ENCODE measurements at places on chromosomes 5 and 9.

DNA sequence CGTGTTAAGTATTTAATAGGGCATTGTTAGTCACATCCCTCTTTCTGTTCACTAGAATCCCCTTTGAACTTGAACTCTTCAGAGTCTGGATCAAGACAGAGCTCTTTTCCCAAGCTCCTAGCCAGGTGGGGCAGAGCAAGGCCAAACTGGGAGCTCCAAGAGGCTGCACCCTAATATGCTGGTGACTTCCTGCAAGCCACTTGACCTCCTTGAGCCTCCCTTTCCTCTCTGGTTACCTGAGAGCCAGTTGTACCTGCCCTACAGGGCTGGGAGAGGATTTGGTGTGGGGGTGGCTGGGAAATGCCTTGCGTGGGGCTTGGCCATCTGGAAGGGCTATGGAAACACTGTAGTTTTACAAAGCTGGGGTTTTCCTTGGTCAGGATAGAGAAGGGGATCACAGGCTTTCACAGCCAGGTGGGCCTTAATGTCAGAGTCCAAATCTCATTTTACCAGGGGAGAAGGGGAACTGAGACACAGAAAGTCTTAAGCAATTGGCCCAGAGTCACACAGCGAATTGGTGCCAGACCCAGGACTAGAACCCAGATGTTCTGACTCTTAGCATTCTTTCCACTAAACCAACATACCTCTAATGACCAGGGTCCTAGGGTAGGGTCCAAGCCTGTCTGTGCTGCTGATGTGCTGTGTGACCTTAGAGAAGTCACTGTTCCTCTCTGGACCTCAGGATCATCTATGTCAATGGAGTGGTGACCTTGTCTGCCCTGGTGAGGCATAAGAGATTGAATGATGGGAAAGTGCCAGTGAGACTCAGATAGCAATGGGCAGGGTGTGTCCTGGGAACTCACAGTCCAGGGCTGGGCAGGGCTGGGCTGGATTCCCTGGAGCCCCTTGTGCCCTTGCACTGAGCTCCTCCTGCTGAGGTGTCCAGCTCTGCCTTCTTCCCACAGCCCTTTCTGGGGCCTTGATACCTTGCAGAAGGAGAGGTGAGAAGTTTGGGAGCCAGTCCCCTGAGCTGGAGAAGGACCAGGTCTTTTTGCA lies 35.8 kb downstream of the GSN start:
- DNase-seq = no peak

GRCh38 chr5:83972236-83972635 lies 251.6 kb upstream of the HAPLN1 start:
- DNase-seq = no peak

DNA sequence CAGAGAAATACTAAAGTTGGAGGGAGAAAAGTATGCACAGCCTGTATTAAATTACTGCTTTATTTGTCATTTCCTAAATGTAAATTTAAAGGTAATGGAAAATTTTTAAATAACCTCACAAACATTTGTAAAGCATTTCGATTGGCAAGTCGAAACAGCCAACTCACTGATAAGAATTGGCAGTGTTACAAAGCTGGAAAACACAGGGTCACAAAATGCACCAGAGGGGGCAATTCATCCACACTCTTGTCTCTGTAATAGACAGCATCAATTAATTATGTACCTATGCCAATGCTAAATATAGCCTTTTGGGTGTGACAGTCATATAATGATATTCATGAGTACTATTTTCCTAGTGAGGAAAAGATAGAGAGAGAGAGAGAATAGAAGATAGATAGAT lies 140.6 kb upstream of the PRLR start:
- no peak for DNase-seq

GRCh38 chr9:123616707-123617106 lies 260.7 kb downstream of the CRB2 start:
- no peak for DNase-seq

DNA sequence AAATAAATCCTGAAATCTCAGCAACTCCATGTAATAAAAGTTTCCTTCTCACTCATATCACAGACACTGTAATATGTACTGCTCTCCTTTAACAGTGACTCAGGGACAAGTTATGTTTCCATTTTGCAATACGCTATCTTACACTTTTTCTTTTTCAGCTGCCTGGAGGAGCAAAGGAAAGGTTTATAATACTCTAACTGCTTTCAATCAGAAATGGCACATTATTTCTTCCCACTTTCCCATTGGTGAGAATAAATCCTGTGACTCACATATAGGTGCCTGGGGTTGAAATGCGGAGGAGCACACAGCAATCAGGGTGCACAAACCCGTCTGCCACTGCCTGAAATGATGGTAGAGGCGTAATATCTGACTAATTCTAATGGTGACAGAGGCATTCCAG lies 186.6 kb downstream of the HINT1 start:
- no peak for DNase-seq

DNA sequence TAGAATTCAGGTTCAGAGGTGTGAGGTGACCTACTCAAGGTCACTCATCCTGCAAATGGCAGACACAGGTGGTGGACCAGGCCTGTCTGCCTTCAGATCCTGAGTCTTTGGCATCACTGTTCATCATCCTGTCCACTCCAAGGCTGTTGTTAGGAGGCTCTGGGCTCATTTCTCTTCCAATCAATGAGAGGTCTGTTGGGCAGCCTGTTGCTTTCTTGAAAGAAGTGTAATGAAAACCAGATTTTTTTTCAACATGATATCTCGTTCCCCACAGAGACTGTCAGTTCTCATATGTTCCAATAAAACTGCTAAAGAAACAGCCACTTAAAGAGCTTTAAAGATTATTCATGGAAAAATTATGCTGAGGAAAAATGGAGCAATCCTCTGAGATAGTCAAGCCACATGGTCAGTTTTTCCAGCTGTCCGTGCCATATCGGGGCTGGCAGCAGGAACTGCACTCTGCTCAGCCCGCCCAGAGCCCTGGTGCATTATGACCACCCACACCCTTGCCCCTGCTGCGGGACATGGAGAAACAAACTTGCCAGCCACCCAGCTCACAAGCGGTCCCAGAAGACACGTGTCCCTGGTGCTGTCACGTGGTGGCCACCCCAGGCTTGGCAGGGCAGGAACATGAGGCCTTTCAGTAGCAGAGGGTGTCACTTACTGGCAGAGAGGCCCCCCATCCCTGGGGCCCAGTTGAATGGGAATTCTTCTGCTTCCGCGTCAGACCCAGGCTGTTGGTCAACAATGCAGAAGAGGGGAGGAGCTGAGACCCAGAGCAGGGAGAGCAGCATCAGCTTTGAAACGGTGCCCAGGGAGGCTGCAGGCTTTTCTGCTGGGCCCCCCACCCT lies 63.7 kb upstream of the ANGPTL2 start:
- DNase-seq = peak; percentile 34

DNA sequence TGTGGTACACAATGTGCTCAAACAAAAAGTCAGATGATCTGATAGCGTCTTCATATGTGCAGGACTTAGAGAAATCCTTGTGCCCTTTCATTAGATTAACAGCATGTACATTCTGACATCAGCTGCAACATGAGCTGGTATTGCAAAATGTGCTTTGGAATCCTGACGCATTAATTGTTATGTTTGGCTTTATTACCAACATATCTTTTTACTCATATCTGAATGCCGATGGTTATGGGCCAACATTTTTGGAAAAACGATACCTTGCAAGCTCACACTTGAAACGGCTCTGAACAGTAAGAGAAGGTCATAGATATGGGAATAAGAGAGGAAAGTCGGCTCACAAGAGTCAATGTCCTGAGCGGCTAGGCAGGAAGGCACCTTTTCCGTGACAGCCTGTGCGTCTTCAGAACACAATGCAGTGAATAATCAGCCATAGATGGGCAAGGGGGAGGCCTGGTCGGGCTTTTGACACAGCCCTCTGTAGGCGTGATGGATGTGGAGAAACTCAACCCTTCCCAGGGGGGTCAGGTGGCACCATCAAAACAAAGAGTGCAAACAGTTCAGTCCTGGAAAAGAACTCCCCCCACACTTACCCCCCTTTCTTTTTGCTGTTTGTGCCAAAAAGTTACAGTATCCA lies 36.4 kb upstream of the GAS1 start:
- no peak for DNase-seq

DNA sequence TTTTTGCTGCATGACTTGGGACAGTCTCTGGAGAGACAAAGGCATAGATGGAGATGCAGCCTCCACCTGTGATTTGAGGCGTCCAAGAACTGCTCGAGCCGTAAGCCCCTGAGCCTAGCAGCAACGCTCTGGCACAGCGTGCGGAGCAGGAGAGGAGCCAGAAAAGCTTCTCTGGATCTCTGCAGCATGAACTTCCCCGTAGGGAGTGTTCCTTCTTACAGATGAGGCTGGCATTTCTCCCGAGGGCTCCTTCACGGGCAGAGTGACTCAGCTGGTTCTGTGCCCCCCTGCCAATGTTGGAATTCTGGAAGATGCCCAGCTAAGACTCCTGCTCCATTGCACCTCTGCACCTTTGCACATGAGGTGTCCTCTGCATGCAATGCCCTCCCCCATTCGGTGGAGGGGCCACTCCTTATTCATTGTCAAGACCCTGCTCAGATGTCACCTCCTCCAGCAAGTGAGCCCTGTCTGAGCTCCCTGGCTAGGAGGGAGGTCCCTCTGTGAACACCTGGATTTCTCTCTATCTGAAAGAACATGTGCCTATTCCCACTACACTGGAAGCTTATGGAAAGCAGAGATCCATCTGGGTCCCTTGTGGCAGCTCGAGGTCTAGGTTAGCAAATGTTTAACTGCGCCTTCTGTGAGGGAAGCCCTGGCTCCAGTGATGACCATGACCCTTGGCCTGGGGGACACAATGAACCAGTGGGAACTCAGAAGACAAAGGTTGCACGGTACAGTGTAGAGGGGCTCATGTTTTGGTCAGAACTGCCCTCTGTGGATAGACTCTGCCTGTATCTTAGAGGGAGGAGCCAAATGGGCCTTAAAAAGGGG lies 39.6 kb downstream of the SH3PXD2B start:
- no peak for DNase-seq

- peak; percentile 49 for DNase-seq
These were observed 2.7 kb upstream of the PURA start for GRCh38 chr5:140111011-140111858.

DNA sequence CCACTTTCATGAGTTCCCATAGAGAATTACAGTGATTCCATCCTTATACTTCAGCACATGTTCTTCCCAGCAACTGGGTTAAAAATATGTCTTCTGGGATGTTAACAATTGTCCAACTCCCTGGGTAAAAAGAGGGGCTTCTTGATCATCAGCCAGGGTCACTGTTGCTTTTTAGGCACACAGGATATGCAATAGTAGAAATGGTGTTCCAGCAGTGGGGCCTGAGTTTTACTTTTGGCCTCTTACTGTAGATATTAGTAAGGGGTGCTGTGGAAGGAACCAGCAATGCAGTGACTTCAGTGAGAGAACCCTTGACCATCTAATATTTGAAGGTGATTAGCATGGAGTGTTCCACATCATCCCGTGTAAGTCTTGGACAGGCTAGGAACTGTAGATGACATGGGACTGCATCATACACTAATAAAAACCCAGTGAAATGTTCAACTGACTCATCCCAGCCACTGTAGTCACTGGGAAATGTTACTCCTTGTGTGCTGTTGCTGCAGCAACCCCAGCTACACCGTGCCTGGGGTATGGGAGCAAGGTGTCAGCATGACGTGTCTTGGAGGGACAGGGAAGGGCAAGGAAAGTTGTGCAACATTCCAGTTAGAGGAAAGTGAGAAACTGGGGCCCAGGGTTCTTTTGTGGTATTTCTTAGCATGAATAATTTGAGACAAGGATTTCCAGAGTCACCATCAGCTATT lies 610.9 kb downstream of the RAB3C start:
- no peak for DNase-seq

DNA sequence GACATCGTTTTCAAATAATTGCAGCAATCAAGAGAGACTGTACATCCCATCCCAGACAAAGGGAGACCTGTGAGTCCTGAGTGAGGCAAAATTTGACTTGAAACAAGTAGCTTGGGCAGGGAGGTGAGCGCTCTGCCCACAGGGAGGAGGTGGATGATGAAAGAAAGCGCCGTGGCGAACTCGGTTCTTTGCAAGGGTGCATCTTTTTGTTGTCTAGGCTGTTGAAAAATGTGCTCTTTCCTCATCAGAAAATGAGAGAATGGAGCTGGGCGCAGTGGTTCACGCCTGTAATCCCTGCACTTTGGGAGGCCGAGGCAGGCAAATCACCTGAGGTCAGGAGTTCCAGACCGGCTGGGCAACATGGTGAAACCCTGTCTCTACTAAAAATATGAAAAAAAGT lies 150.5 kb downstream of the GAPVD1 start:
- DNase-seq = no peak

- DNase-seq = no peak
These were observed 245.9 kb downstream of the SH3GL2 start for GRCh38 chr9:17824616-17825264.

DNA sequence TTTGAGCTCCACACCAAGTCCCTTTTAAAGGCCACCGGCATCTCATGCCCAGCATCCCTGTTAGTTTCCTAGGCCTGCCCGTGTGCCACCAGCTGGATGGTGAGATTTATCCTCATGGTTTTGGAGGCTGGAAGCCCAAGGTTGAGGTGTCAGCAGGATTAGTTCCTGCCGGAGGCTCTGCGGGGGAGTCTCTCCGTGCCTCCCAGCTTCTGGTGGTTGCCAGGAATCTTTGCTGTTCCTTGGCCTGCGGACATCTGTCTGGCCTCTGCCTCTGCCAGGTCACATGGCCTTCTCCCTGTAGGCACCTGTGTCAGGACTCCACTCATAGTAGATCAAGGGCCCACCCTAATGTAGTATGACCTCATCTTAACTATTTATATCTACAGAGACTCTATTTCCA lies 45.4 kb downstream of the JADE2 start:
- DNase-seq = no peak

DNA sequence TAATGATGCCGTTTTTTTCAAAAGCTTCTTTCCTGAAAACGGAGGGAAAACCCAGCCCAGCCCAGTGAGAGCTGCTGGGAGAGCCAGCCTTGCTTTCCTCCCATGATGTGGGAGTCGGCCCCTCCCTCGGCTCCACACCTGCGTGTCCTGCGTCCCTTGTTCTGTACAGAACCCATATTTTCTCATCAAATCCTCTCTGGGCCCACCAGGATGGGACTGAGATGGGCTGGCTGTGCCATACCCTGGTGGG lies 8.9 kb downstream of the FLT4 start:
- no peak for DNase-seq

GRCh38 chr5:74326571-74327338 lies 313.8 kb downstream of the ENC1 start:
- DNase-seq = no peak

GRCh38 chr9:36194326-36195000 lies 3.7 kb downstream of the CLTA start:
- no peak for DNase-seq

DNA sequence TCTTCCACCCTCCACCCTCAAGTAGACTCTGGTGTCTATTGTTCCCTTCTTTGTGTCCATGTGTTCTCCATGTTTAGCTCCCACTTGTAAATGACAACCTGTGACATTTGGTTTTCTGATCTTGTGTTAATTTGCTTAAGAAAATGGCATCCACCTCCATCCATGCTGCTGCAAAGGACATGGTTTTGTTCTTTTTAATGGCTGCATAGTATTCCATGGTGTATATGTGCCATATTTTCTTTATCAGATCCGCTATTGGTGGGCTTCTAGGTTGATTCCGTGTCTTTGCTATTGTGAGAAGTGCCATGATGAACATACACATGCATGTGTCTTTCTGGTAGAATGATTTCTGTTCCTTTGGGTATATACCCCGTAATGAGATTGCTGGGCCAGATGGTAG lies 163.4 kb upstream of the ITGA1 start:
- DNase-seq = no peak

GRCh38 chr5:115737452-115737851 lies 79.0 kb downstream of the CDO1 start:
- peak; percentile 4 for DNase-seq

- DNase-seq = peak; percentile 97
These were observed at the start of gene GFPT2 for GRCh38 chr5:180353048-180353979. GFPT2 (minus strand) TSS chr5:180353336; CDS start chr5:180353217, 119 bp downstream.
